Epithelial cell of proximal tubule (primary cell): ENCODE measurements at places on chromosomes 13 and 19. TPM values are rescaled to one million over a fixed set of nuclear protein-coding genes. Genes with fewer than 3 reads are reported as not detected.

DAND5 gene
- 0.06 and 0.07 TPM in 2 replicates for total RNA-seq

CCDC124 gene
- 68.4 and 115 TPM in 2 replicates for total RNA-seq

DNA sequence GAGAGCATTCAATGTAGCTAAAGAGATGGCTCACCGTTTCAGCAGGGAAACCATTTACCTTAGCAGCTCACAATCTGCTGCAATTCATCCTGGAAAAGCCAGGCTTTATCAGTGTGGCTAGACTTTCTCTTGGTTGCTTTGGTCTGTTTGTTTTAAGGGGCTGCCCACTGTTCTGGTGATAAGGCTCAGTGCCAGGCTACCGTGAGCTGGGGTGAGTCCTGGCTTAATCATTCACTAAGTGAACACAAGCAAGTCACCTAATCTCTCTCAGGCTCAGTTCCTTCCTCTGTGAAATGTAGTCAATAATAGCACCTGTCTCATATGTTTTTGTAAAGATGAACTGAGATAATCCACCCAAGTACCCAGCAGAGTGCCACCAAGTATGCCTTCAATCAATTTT is 229.0 kb downstream of the TEX29 start:
- no peak for DNase-seq

DNA sequence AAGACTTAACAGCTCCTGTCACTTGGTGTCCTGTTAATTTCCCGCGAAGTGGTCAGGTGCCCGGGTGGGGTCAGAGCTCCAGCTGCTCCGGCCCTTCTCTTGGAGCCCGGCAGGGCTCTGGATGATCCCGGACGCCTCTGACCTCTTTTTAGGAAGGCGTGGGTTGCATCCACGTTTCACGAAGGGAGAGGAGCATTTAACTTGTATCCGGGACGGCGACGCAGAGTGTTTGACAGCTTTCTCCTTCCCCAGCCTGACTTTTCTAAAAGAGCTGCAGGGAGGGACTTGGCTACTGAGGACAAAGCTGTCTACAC is 656 bp downstream of the ZNF155 start:
- DNase-seq = no peak

DNA sequence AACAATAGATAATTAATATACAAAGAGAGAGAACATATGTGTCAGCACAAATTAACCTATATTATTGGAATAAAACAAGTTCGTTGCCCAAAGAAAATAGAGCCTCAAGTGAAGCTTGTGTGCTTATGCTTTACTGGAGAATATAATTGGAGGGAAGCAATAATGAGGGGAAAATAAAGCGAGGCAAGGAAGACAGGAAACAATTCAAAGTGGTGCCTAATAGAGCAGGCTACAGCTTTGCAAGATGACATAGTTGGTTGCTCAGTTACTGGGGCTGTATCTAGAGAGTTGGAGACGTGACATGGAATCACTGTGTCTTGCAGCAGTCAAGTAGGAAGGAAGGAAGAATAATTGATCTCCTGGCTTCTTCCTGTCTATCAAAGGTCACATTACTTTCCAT is 21.1 kb upstream of the SLC10A2 start:
- no peak for DNase-seq

TGFBR3L gene
- total RNA-seq = 1.6 and 16.8 TPM in 2 replicates
